ENCODE measurements at places on chromosomes 1 and 21.
A peak's percentile ranks its signal among the peaks of the same experiment; 100 is the strongest.

GRCh38 chr1:69568421-69569174 is 876 bp downstream of the LRRC7 start:
- DNase-seq, result peak; percentile 83

DNA sequence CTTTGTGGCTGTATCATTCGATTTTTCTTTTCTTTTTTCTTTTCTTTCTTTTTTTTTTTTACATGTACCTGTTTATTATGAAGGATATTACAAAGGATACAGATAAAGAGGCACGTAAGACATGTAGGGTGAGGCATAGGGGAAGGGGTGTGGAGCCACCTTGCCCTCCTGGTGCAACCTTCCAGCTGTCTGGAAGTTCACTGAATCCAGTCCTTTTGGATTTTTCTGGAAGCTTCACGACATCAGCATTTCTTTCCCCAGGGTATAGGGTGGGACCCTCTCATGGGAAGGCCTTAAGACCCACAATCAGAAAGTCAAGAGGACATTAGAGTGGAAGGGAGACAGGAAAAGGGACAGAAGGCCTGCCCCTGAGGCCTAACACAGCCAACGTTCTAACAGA is 30.1 kb upstream of the TGFBR3 start:
- DNase-seq, result no peak

DNA sequence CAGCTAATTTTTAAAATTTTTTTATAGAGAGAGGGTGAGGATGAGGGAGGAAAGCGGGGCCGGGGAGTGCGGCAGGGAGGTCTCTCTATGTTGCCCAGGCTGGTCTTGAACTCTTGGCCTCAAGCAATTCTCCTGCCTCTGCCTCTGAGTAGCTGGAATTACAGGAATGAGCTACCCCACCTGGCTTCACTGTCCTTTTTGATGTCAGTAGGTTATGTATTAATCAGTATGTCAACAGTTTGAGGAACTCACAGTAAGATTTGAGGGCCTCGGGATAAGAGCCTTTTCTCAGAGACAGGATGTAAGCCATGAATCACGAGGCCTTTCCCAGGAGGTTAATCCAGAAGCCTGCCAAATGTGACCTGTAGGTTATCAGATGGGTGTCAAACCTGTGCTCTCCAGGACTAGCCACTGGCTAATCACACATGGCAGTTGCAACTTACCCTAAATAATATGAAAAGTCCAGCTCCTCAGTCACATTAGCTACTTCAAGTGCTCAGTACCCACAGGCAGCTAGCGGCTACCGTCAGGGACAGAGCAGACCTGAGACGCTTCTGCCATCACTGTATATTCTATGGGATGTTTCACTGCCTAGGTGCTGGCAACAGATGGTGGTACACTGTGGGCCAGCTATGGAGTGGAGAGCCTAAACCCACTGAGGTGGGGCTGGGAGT is 33.1 kb downstream of the TRIM67 start:
- peak; percentile 79 for DNase-seq

GRCh38 chr1:32592943-32593342 is 53.7 kb downstream of the ZBTB8A start:
- no peak for DNase-seq

- DNase-seq, result no peak
These were observed 16.3 kb upstream of the IFNLR1 start for GRCh38 chr1:24203404-24203803.

DNA sequence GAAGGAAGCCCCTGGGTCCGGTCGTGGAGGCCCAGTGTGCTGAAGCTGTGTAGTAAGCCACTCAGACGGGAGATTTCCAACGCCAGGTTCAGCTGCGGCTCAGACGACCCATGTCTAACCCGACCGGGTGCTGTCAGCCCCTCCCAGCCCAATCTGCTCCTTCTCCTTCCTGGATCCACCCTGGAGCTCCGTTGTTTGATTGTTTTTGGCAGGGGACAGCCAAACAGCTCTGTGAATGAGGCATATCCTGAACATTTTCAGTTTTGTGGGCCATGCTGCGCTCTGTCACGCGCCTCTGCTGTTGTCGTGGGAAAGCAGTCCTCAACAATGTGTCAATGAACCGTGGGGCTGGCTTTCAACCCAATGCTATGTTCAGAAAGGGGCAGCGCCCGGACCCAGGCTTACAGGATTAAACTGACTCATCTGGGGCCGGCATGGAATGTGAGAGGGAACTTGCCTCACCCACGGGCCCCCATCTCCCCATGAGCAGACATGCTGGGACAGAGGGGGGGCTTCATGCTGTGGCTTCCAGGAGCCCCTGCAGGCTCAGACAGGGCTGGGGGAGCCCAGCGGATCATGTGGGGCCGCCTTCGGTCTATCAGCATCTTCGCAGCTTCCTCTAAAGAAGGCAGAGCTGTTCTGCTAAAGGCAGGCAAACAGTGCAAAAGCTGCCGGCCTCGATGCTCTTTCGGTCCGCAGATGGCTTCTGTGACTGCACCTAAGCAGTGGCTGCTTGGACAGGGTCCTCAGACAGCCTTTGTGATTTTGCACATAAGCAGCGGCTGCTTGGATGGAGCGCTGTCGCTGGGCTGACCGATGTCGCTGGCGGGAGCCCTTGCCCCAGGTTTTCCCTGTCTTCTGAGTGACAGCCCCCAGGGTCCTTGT is 101.7 kb downstream of the RIPK4 start:
- DNase-seq, result no peak

DNA sequence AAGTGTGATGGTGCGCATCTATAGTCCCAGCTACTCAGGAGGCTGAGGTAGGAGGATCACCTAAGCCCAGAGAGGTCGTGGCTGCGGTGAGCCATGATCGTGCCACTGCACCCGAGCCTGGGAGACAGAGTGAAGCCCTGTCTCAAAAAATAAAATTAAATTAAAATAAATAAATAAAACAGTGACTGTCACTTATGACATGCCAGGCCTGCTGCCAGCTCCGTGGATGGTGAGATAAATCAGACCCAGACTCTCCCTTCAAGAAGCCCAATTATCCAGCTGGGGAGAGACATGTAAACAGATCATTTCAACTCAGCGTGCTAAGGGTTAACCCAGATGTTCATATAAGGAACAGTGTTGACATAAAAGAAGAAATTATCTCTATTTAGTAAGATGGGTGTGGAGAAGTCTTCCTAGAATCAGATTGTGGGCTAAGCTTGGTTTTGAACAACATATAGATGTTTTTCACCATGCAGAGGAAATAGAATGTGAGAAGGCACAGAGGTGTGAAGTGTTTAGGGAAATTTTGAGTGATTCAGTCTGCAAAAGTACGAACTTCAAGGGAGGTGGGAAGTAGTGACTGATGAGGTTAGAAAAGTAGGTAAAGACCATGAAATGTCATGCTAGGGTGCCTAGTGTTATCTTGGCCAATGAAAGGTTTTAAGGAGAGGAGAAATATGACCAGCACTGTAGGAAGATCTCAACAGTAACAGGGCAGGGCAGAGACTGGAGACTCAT is 18.3 kb downstream of the YARS1 start:
- no peak for DNase-seq

DNA sequence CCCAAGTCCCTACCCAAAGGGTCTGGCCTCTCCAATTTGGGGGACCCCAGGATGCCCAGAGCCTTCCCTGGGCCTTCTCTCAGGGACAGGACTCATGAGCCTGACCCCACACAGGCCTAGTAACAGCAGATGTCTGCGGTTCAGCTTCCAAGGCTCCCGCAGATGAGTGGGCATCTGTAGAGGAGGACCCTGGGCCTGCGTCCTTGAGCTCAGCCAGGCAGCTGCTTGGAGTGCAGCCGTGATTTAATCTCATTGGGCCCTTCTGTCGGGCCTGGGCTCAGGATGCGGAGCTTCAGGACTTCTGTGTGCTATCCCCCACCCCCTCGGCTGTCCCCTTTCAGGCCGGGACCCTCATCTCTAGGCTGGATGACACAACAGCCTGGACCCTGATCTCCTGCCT is 35.4 kb downstream of the IGSF21 start:
- no peak for DNase-seq

GRCh38 chr1:26717017-26717491 is 21.2 kb downstream of the ARID1A start:
- DNase-seq, result no peak

DNA sequence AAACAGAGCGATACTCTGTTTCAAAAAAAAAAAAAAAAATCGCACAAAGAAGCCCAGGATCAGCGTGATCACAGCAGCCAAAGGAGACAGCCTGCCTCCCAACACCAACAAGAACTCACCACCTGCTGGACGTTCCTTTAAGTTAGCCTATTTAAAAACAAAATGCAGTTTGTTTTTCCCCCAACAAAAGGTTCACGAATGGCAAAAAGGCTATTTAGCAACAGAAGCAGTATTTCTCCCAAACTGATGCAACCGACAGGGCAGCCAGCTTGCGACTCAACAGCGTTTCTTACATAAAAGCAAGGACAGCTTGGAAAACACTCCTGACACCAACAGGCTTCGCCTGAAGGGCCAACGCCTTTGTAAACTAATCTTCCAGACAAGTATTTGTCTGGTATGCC is 6.8 kb downstream of the SSU72 start:
- no peak for DNase-seq

DNA sequence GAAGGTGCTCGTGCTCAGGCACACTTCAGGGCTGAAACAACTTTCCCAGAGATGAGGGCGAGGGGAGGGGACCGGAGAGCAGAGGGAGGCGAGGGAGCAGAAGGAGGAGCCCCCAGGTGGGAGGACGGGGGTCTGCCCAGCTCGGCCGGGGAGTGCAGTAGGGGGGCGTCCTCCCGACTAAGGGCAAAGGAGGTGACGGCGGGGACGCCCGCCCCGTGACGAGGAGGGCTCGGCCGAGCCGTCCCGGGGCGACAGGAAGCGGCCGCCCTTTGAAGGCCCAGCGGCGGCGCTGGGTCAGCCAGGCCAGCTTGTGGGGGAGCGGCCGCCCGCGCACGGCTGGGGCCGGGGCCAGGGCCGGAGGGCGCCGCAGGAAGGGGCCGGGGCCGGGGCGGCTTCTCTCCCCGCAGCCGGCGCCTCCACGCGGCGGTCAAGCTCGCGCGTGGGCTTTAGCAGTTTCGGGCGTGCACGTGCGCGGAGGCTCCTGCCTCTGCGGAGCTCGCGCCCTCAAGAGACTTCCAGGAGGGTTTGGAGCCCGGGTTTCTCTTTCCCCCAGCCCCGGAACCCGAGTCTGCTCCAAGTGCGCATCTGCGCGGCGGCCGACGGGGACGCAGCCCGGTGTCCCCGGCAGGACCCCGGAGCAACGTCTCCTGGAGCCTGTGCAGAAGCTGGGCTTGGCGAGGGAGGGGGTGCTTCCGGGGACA is 100.8 kb upstream of the SLC45A1 start:
- DNase-seq, result peak; percentile 81

All from DMS53 (cell line).